Esophagus squamous epithelium (tissue), 5 donors: ENCODE measurements at places on chromosomes 2 and 18. TPM values are rescaled to one million over a fixed set of nuclear protein-coding genes. Genes with fewer than 3 reads are reported as not detected.

GRCh38 chr2:41853427-41854191, 194.2 kb upstream of the PKDCC start:
- no peaks in the 10 kb centered on the region for H3K27me3 ChIP-seq
- H3K4me1 ChIP-seq = no peaks in the 10 kb centered on the region
- no peak overlapping the region for H3K27ac ChIP-seq
- no peak for DNase-seq
- no peaks in the 10 kb centered on the region for H3K36me3 ChIP-seq

- no peak overlapping the region for H3K27ac ChIP-seq
- H3K27me3 ChIP-seq = no peaks in the 10 kb centered on the region
- peaks cover 6% of the 10 kb centered on the region for H3K4me1 ChIP-seq
- DNase-seq = no peak
These were observed 26.1 kb upstream of the PPP1R1C start for GRCh38 chr2:181959508-181959907.

GRCh38 chr2:182004945-182005520, 19.4 kb downstream of the PPP1R1C start:
- no peaks in the 10 kb centered on the region for H3K27me3 ChIP-seq
- no peak overlapping the region for H3K4me3 ChIP-seq
- no peak for DNase-seq
- H3K36me3 ChIP-seq = no peaks in the 10 kb centered on the region
- no peak overlapping the region for H3K27ac ChIP-seq

DNA sequence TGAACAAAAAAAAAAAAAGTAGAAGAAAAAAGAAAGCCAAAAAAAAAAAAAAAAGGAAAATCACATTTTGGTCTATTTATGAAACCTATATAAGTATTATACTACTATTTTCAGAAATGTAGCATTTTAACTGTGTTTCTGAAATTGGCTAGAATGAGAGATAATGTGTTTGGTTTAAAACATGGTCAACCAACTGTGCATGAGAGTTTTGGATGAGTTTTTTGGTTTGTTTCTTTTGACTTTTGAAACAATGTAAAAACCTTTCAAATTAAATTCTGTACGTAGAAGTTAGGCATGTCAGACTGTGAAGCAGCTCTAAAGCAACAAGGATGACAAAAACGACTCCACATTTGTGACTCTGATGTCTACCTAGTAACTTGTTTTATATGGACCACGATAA, 34.6 kb downstream of the SPC25 start:
- no peak overlapping the region for H3K4me3 ChIP-seq
- H3K27ac ChIP-seq = no peak overlapping the region
- H3K27me3 ChIP-seq = no peaks in the 10 kb centered on the region
- DNase-seq = no peak
- H3K36me3 ChIP-seq = no peaks in the 10 kb centered on the region

Gene IHH
- total RNA-seq = 0.38 TPM

- H3K36me3 ChIP-seq = no peaks in the 10 kb centered on the region
- H3K4me3 ChIP-seq = no peak overlapping the region
These were observed 530.0 kb upstream of the ID2 start for GRCh38 chr2:8151888-8152287.

GRCh38 chr18:25798046-25798445, 292.4 kb downstream of the SS18 start:
- H3K4me3 ChIP-seq = no peak overlapping the region
- H3K36me3 ChIP-seq = no peaks in the 10 kb centered on the region
- no peak overlapping the region for H3K27ac ChIP-seq
- H3K27me3 ChIP-seq = no peaks in the 10 kb centered on the region

DNA sequence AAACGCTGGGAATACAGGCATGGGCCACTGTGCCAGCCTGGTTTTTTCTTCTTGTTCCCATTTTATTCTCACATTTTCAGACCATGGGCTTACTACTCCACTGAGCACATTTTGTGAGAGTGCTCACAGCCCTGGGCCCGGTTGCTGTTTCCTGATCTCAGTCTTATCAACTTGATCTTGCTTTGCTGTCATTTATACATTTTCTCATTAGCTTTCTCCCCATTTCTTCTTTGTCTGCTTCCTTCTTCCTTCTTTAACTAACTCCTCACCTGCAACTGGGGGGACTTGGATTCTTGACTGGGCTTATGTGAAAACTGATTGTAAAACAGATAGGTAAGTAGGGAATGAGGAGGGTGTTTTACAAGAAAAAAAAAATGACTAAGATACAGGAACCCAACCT, 117.3 kb downstream of the PLB1 start:
- no peak for DNase-seq
- H3K27me3 ChIP-seq = no peaks in the 10 kb centered on the region
- H3K27ac ChIP-seq = peak overlapping the region; percentile 85
- peaks cover 71% of the 10 kb centered on the region for H3K4me1 ChIP-seq
